ENCODE measurements at places on chromosomes 2 and 18. TPM values are rescaled to one million over a fixed set of nuclear protein-coding genes. Genes with fewer than 3 reads are reported as not detected.

Gene CDK15
- total RNA-seq: 6.5 TPM

GRCh38 chr2:159131267-159131913 is 155.1 kb downstream of the WDSUB1 start:
- no peak for DNase-seq

DNA sequence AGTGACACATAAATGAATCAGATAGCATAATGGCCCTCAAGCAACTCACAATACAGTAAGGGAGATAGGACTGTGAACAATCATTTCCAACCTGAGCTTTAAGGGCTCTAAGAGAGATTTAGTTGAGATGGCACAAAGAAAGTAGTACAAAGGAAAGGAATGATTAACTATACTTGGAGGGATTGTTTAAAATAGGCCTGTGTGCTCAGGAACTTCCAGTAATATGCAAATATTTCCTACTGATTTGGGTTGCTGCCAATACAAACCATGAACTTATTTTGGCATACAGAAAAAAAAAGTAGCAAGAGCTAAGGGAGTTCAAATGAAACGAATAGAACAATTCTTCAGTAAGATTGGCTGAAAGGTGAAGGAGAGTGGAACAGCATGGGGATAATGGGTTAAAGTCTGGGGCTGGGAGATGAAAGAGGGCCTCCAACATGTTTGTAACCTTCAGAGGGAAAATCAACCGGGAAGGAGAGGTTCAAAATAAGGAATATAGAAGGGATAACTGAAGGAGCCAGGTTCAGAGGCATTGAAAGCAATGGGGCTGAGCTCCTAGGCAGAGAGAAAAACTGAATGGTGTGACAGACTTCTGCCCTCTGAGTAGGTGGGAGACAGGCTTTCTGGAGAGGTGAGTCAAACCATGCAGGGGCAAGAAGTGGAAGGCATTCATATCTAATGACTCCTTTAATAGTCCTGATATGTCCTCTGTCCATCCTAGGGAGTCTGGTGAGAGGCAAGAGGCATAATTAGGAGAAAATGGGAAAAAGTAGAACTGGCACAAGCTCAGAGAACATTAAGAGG is 83.5 kb downstream of the DNAH7 start:
- DNase-seq: no peak

- DNase-seq: no peak
These were observed 219.3 kb downstream of the TTC32 start for GRCh38 chr2:19682493-19682892.

DNA sequence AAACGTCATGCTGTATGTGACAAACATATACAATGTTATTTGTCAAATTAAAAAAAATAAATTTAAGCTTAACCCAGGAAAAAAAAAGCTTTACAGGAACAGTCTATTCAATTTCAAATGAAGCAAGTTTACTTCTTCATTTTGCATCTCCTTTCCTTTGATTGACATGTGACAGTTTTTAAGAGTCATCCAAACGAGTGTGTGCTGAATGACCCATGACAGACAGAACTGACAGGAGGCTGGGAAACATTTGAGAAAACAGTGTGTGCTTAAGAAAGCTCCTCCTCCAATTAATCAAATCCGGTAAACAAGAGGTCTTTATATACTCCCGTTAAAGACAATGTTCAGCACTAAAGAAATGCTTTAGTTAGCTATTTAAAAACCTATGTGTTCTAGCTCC is 177.7 kb downstream of the SRBD1 start:
- no peak for DNase-seq

Gene CHMP1B
- total RNA-seq: 19.0 TPM

Gene SLC4A1AP
- 27.1 TPM for total RNA-seq

- no peak for DNase-seq
These were observed 433 bp downstream of the ZFP36L2 start for GRCh38 chr2:43225788-43226557.

GRCh38 chr2:141911485-141912066 is 219.2 kb downstream of the LRP1B start:
- no peak for DNase-seq

DNA sequence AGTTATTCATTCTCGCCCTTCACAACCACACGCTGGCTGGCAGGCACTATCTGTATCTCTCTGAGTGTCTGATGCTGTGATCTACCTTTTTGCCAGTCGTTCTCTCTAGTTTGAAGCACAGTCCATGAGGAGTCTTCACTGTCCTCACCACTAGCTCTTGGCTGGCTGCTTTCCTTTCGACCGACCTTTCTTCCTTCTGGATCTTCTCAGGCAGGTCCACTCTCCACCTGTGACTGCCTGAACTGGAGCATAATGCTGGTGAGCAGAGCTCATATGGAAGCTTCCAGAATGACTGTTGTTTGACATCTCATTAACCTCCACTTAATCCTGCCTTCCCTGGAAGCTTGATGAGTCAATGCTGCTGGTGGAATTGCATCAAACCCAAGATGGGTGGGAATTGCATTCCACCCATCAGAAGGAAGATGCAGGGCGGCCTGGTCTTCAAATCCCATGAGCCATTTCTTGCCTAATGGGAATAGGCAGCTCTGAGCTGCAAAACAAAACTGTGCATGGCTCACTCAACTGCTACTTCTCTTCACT is 283.5 kb upstream of the HDAC4 start:
- no peak for DNase-seq

DNA sequence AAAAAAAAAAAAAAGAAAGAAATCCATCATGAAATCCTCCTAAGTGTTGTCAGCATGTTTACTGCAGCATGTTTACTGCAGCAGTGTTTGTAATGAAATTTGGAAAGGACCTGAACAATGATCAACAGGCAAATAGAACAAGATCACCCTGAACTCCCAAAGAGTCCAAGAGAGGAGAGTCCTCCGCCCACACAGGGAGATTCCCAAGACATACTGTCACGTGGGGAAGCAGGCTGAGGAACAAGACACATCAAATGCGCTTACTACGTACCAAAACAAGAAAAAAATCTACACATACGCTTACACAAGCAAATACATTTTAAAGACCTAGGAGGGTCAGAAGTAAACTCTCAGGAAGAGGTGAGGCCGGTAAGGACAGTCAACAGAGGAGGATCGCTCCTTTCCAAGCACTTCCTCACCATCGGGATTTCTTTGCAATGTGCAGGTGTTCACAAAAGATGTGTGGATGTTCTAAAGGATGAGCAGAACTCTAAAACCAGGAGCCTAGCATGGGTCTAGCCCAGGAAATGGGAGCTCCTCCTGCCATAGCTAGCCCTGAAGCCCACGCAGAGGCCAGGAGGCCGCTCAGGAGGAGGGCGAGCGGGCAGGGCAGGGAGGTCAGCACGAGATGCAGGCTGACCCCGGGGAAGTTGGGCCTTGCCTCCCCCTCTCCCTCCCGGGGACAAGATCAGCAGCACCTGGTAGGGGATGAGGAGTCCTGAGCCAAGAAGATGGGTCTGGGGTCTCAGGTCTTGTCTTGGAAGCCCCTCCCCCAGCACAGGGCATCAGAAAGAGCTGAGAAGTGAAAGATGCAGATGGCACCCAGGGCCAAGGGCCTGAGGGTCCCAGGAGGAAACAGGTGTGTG is 66.4 kb downstream of the ZNF516 start:
- no peak for DNase-seq

- DNase-seq: no peak
These were observed 691.8 kb upstream of the NRXN1 start for GRCh38 chr2:51723691-51724090.

- no peak for DNase-seq
These were observed 1284.1 kb upstream of the GYPC start for GRCh38 chr2:125371867-125372266.

DNA sequence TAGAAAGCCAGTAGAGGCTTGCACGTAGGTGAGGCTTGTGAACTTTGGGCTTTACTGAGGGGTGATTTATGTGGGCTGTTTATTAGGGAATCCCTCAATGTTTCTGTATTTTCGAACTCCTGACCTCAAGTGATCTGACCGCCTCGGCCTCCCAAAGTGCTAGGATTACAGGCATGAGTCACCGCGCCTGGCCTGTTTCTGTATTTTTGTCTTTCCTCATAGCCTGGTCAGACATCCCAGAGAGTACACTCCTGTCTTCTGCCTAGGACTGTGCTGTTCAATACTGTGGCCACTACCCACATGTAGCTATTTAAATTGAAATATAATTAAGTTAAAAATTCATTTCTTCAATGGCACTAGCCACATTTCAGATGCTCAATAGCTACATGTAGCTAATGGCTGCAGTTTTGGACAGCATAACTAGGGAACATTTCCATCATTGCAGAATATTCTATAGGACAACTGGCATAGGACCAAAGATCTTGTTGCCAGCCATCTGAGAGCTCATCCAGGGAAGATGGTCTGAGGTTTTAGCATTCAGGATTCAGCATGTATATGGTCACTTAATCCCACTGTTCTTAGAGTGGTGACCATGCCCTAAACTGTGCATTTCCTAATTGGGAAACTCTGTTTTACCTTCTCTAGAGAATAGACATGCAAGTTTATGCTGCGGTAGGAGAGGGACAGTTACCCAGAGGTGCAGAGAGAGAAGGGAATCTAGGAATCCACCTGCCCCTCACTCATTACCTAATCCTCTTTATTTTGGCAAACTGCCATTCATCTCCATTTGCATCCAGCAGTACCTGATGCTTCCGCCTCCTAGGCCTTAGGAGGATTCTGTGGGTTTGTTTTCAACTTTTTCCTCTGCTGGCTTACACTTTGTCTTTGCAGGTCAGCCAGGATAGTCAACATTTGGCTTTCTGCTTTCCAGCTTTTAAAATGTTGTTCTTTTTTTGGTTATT is 64.4 kb downstream of the LCLAT1 start:
- peak; percentile 77 for DNase-seq

Gene GATA6
- 42.3 TPM for total RNA-seq

DNA sequence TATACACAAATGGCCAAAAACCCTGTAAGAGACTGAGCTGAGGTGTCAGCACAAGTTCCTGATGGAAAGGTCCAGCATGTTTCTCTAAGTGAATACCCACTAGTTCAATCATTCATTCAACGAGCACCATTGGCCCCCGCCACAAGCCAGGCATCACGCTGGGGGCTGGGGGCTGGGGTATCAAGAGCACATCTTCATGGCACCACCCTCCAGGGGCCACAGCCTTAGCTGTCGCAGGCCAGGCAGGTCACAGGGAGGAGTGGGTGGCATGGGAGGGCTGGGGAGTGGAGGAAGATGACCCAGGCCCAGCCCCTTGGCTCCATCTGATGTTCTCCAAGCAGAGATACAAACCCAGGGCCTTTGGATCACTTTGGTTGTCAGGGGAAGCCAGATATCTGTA is 97.9 kb downstream of the ACKR3 start:
- DNase-seq: no peak

- DNase-seq: no peak
These were observed 9.7 kb downstream of the RAB11FIP5 start for GRCh38 chr2:73103018-73103542.

Gene SERPINB4
- not detected for total RNA-seq

DNA sequence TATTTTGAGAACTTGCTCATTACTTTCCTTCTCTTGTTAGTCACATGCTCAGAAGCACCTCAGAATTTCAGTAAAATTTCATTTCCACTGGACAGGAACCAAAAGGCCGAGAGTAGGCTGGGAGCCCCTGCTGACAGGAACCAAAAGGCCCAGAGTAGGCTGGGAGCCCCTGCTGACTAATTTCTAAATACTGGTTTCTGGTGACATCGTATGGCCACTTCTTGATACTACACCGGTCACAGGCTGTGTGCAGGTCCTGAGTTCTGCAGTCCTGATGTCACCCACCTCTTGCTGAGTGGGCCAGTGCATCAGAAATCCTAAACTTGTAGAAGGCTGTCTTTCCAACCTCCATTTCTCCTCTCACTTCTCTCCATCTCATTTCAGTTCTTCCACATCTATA is 17.7 kb upstream of the EN1 start:
- peak; percentile 40 for DNase-seq

GRCh38 chr18:76855594-76855993 is 33.2 kb downstream of the ZNF236 start:
- no peak for DNase-seq

Gene PLA2R1
- 0.36 TPM for total RNA-seq

GRCh38 chr18:48875942-48876511 is 74.7 kb downstream of the SMAD7 start:
- DNase-seq: no peak

DNA sequence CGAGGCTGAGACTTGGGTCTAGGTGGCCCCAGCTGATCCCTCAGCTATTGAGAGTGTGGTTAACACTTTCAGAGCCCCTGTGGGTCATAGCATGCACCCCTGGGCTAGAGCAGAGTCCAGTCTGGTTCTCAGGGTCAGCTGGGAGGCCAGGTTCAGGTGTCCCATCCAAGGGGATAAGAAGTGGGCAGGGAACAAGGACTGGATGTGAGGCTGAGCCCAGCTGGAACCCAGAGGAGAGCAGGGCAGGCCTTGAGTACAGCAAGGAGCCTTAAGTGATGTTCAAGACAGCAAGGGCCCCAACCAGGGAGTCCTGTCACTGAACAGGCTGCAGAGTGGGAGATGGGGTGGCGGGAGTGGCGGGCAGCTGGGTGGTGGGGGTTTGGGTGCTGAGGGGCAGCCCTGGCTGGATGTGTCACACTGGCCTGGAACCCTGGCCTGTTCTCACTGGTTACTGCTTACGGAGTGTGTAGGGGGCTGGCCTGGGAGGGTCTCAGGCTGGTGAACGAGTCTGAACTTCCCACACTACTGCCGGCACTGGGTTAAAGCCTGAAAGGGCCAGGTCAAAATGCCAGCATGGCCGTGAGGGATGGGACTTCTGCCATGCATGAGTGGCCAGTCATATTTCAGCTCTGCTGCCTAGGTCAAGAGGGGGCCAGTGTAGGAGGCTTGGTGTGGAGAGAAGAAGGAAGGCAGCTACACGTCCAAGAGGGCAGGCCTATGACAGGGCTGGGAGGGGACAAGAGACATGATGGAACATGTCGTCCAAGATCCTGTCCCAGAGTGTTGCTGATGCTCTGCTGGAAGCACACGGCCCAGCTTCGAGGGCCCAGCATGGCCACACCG is 13.6 kb downstream of the TMEM185B start:
- DNase-seq: no peak

DNA sequence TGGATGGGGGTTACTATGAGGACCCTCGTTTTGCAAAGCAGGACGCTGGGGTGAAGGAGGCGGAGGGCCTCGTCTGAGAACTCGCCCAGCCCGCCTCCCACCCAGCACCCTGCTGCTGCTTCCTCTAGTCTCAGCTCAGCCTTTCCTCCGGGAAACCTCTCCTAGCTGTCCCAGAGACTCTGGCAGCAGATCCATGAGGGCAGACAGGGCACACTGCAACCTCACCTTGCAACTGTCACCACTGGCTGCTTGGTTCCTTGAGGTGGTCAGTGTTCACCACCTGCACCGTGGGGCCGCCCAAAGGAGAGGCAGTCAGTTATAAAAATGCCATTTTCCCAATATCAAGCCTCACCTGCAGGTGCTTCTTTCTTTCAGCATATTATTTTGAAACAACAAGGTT is 45.6 kb downstream of the PARD6G start:
- DNase-seq: no peak

DNA sequence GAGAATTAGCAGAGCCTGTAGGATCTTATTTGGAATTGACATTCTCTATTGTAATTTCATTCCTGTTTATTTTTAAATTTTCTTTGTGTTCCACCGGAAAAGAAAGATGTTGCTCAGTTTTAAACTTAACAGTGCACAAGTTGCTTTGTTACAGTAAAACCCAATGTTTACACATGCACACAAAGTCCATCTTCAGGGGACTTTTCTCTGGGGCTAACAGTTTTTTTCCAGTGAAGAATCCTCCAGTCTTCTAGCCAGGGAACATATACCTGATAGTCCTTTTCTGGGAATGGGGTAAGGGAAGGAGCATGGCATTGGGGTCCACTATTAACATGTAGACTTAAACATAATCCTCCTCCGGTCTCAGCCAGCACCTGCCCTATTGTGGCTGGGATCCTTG is 25.2 kb upstream of the MRPL33 start:
- DNase-seq: no peak

- DNase-seq: no peak
These were observed 90.9 kb downstream of the LYPD6B start for GRCh38 chr2:149129433-149129832.

Gene ZSCAN30
- 19.7 TPM for total RNA-seq

- no peak for DNase-seq
These were observed 159.2 kb upstream of the SCN7A start for GRCh38 chr2:166653185-166653813.

Gene KIAA1328
- 1.8 TPM for total RNA-seq

Measured in MG63 (cell line).